Peyer's patch (tissue), 4 donors: ENCODE measurements at places on chromosomes 5 and 9. TPM values are rescaled to one million over a fixed set of nuclear protein-coding genes. Genes with fewer than 3 reads are reported as not detected.

The DBH gene
- total RNA-seq = not detected

The FOXD4L5 gene
- 0.38 TPM for total RNA-seq

The PLAC8L1 gene
- 2.0 TPM for total RNA-seq

The SLC6A3 gene
- not detected for total RNA-seq

The PELO gene
- 15.0 TPM for total RNA-seq

The CBY3 gene
- total RNA-seq = not detected

DNA sequence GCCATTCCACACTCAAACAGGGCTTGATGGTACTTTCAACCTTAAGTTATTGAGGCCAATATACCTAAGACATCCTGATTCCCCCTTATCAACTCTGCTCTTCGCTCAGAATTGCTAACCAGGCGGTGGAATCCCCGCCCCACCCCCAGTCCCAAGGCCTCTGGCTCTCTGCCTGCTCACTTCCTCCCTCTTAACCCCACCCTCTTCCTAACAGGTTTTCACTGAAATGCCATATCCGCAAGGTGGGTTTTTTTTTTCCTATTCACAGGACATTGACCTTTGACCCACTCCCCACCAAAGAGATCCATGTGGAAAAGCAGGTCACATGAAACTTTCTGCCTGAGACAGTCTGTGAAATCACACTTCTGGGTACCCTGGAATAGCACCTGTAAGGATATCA lies 66.6 kb upstream of the IFNK start:
- DNase-seq = no peak

- no peak for DNase-seq
Measured at GRCh38 chr9:17291766-17292165, 156.9 kb downstream of the CNTLN start.

DNA sequence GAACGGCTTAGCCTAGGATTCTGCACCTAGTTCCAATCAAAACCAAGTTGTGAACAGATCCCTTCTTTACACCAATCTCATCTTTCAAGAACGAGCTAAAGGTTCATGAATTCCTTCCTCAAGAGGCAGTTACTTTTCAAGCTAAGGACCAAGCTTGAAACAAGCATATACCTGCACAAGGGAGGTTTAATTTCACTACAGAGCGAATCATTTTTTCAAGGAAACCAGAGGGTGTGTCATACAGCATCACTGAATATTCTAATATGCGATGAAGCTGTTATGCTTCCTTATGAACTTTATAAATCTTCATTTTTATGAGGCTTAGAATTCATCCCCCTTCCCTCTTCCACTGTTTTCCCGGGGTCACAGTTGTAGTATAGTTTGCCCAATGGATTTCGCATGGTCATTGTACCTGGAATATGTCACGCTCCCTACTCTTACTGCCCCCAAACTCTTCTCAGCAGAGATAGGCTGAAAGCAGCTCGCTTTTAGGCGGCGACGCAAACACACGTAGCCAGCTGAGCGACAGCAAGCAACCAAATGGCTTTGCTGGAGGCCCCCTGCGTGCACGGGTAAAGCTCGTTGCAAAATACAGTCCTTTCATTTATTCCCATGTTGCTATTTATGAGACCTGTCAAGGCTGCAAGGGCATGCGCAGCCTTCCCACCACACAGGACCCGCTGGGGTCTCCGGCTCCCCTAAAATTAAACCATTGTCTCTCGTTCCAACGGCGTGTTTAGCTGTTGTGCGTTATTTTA lies 832 bp downstream of the LMBRD2 start:
- DNase-seq = peak; percentile 53

DNA sequence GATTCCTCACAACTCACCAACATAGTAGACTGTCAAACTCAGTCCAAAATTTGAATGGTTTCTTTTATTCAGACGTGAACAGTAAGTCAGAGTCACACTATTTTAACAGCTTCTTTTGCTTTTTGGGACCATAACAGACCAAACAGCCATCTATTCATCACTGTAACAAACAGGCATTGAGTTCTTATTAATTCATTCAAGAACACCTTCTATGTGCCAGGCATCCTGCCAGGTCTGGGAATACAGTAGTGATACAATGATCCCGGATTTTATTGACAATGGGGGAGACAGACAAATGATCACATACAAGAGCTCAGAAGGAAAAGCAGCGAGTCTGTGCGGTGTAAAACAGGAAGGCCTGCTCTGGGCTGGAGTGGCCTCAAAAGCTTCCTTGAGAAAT lies 153.3 kb upstream of the ERCC6L2 start:
- DNase-seq = no peak

- no peak for DNase-seq
Measured at GRCh38 chr5:74631081-74631953, 9.2 kb downstream of the ENC1 start.

- no peak for DNase-seq
Measured at GRCh38 chr9:120645760-120646159, 65.8 kb upstream of the CDK5RAP2 start.

DNA sequence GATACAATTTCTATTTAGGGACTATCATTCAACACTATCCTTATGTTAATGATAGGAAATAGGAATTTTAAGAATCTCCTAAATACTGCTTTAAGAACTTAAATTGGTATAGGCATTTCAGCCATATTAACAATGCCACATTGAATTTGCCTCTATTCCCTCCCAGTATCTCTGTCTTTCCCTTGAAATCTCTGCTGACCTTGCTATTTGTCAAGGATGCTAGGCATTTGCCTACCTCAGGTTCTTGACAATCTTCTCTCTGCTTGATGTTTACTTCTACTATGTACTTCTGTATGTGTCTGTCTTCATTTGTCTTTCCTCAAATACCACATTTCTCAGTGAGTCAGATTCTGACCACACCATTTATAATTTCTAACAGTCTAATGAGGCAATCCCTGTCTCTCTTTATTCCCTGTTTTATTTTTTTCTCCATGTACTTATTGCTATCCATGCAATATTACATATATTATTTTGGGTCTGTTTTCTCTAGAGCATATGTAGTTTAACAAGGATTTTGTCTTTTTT lies 1461.4 kb upstream of the CDH9 start:
- no peak for DNase-seq

DNA sequence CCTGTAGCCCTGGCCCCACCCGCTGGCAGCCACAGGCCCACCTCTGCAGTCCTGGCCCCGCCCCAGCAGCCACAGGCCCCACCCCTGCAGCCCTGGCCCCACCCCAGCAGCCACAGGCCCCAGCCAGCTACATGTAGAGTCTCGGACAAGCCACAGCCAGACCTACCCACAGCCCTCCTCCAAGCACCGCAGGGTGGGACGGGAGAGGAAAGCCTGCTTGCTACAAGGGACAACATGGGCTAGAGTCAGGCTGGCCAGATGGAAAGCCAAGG lies 49.5 kb upstream of the SARDH start:
- peak; percentile 78 for DNase-seq

DNA sequence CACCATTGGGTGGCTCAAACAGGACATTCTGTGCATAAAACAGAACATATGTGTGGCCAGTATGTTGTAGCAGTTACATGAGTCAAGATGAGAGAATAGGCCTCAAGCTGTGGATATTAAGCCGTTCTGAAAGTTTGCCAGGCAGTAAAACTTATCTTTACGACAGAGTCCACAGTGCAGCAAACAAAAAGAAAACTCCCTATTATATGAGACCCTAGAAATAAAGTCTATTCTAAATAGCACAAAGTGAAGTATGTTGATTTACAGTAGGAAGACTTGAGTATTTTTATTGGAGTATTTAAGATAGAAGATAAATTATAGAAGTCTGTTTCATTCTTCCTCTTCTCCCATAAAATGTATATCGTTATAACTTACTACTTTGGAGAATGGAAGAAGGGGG lies 271.5 kb downstream of the ADGRV1 start:
- DNase-seq = no peak

DNA sequence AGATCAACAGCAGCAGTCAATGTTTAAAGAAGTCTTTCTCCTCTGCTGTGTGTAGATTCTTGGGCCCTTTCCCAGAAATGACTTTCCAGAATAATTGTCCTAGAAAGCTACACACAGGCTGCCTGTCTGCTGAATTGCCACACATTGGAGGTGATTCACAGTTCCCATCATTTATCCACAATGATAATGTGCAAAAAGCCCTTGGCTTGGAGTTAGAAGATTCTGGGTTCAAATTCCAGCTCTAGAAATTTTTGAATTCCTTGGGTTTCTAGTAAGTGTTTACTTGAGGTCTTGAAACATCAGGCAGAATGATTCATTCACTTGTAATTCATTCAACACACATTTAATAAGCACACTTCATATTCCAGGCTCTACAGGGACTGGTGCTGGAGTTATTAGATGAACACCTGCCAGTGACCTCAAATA lies 28.6 kb upstream of the EPB41L4B start:
- no peak for DNase-seq

- no peak for DNase-seq
Measured at GRCh38 chr5:147223343-147223742, 11.5 kb upstream of the STK32A start.

GRCh38 chr9:16315720-16316119 lies 554.8 kb downstream of the BNC2 start:
- no peak for DNase-seq

GRCh38 chr9:132989414-132989996 lies 11.0 kb downstream of the GFI1B start:
- DNase-seq = no peak

DNA sequence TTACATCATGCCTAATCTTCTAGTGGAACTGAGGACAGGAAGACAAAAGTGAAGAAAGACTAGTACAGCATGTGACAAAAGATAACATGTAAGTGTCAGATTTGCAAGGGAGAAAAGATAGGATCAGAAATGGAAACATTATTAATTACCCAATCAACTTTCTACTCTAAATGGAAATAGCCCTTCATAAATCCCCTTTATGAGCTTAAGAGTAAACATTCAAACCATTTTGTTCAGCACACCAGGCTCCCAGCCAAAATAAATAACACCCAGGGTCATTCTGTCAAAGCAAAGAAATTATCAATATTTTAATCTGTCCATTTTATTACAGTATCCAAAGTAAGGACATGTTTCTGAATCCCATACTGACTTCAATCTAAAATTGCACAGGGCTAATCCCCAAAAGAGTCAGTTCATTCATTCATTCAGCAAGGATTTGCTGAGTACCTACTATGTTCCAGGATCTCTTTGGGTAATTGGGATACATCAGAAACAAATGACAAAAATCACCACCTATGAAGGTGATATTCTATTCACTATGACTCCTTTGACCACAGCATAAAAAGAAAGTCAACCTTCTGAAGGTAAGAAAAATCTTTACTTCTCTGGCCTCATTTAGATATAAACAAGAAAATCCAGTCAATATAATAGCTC lies 5.3 kb downstream of the PRELID2 start:
- no peak for DNase-seq

DNA sequence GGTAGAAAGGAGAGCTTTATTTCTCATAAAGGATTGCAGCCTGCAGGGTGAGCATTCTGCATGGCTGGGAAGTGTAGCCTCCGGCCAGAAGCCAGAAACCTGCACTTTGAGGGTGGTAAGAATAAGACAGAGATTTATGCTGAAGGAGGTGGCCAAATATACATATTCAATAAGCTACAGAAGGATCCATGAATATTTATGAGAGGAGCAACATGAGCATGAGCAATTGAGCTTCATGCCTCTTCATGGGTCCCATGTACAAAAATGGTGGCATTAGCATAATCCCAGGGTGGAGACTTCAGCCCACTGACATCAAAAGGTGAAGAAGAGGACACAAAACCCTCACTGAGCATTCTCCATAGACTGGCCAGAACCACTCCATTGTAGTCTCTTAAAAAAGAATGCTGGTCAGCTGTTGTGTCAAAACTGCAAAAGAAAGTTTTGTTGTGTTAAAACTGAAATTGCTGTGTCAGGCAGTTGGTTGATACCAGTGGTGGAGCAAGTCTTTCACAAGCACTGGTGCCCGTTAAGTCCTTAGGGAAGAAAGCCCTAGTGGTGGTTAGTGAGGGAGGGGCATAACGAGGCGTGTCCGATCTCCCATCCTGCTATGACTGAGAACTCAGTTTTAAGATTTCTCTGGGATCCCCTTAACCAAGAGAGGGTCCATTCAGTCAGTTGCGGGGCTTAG lies 160.8 kb upstream of the MAP1B start:
- no peak for DNase-seq

DNA sequence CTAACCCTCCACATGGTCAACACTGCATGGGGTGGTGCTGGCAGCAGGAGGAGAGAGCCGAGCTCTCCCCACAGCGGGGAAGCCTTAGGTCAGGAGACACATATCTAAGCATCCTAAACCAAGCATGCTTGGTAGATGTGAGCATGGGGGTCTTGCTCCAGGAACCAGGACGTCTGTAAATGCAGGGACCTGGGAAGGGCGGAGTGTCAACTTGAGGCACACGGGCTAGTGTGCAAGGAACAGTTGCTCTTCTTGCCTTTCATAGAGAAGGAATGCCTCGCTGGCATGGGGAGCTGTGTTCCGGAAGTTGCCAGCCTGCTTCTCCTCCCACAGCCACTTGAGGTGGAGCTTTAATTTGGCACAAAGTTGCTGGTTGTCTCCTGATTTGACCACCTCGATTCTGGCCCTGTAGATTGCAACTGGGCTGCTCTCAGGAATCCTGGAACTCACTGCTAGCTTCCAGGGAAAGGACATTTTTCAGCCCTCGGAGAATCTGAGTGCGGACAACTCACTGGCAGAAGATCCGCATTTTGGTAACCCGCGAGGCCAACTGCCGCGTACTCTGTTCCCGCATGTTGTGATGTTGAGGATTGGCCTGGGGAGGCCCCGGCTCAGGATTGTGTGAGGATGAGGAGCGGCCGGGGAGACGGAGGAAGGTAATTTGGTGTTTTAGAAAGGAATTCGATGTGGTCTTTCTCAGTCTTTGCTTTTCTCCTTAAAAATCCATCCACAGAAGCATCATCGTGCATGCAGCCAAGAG lies 370.3 kb upstream of the IRX1 start:
- DNase-seq = no peak

DNA sequence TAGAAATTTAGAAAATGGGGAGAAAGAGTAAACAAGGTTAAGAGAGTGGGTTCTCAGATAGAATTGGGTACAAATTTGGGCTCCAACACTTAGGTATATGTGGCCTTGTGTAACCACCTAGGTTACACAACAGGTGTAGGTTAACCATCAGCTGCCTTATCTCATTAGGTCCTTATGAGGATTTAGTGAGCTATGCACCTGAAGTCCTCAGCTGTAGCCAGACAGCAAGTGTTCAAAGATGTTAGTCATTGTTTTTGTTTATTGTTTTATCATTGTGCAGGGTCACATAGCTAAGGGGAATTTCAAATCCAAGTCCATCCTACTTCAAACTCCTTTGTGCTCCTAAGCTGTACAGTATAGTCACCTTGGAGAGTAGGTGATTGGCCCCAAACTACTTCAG lies 970 bp upstream of the TRIM32 start:
- no peak for DNase-seq

- DNase-seq = no peak
Measured at GRCh38 chr5:115170134-115170928, 623 bp upstream of the TRIM36 start.

GRCh38 chr9:72441848-72442607 lies 77.0 kb upstream of the ZFAND5 start:
- no peak for DNase-seq
